ENCODE measurements at places on chromosomes 11 and 22. TPM values are rescaled to one million over a fixed set of nuclear protein-coding genes. Genes with fewer than 3 reads are reported as not detected.

OR4C46 gene
- total RNA-seq, result not detected

SLC25A1 gene
- 146 TPM for total RNA-seq

GRCh38 chr11:25992294-25992693, 339.6 kb upstream of the ANO3 start:
- DNase-seq, result no peak

DNA sequence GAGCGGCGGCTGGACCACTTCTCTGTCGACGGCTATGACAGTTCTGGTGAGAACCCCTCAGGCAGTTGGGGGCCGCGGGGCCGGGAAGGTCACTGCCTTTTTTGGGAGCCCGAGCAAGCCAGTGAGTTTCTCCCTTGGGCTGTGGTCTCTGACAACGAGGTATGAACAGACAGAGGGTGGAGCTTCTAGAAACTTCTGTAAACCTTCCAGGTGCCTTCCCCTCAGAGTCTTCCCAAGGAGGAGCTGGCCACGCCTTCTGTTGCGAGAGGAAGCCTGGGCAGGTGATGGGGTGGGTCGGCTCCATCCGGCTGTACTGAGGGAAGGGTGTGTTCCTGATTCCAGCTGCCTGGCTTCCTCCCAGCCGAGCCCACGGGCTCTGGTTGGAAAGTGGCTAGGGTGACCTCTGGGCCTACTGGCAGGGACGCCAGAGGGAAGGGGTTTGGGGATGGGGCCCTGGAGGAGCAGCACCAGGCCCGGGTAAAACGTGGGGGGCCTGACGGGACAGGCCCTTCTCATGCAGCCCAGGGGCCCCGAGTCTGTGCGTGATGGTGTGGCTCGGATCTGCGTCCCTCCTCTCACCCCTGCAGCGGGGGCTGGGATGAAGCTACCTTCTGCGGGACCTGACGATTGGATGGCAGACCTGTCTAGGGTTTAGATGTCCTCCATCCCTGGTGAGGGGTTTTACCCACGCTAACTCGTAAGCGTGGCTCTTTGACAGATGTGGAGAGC, 110.8 kb downstream of the KCNQ1OT1 start:
- DNase-seq, result no peak

- DNase-seq, result no peak
Measured at GRCh38 chr11:8032576-8033304, 45.6 kb downstream of the EIF3F start.

DNA sequence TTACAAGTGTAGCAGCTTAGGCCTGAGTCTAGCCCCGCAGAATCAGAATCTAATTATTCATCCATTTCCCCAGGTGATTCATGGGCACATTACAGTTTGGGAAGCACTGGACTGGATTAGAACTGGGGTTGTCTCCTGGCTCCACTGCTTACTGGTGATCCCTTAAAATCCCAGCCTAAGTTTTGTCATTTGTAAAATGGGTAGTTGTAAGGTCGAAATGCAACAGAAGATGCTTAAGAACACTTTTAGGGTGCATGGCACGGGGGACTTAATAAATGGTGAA, 1.3 kb downstream of the STX3 start:
- DNase-seq, result no peak

DNA sequence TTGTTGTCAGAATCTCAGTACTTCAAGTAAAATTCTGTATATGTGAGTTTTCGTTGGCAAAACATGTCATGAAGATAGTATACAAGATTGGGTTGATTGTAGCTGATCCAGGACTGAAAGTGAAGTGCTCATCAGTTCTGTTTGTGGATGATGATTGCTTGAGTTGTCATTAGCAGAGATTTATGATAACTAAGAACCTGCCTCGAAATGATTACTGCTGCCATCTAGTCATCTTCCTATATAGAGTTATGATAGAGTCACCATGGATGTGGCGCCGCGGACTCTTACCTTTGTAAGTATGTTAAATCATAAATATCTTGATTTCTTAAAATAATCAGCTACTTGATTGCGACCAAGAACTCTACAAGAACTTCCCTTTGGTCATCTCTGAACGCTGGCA, 27.9 kb upstream of the MYO18B start:
- no peak for DNase-seq

GRCh38 chr11:115920092-115920461, 415.9 kb upstream of the CADM1 start:
- DNase-seq, result no peak

GRCh38 chr11:13972043-13972910, 9.8 kb downstream of the SPON1 start:
- no peak for DNase-seq

DNA sequence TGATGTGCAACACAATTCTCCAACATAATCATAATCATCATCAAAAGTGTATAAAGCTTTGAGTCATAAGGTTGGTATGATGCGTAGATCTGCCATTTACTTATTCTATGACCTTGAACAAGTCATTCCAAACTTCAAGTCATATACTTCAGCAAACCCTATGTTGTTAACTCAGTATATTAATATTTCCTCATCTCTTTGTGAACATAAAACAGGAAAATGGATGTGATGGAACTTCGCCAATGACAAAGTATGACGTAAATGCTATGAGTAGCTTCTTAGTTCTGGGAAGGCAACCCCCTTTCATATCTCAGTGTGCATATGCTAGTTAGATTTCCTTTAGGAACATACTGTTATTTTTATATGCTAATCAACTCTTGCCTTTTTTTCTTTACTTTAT, 102.7 kb upstream of the ANO3 start:
- no peak for DNase-seq

DNA sequence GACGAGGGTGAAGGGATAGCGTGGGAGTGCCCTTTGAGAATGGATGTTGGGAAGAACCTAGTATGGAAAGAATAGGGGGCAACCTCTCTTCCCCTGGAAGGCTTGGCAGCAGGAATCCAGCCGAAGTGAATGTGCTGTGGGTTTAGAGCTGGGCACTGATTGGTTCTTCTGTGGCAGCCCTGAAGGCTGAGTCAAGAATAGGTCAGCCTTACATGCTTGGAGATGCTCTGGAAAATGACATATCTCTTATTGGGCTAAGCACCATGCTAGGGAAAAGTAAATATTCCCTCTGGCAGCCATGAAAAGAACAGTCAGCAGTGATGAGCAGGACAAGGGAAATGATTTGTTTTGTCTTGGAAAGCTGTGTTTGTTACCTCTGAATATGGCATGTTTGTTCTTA, 149.5 kb downstream of the COMMD9 start:
- no peak for DNase-seq

DNA sequence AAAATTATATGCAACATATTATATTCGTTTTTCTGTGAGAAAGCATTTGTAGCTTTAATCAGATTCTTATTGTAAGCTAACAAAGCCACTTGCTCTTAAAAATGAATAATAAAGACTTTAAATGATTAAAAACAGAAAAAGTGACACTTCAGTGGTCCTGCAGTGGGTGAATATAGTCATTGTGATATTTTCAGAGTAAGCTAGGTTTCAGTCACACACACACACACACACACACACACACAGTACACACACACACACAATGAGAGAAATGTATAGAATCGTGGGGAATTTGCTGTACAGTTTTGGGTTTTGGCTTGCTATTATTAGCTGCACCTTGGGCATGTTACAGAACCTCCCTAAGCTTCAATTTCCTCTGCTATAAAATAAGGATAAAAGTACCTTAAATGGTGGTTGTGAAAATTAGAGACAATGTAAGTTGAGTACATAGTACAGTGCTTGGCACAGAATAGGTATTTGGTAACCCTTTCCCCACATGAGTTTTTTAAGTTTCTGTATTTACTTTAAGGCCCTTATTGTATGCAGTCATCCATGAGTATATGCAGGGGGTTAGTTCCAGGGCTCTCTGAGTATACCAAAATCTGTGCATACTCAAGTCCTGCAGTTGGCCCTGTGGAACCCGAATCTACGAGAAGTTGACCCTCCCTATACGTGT, 39.8 kb downstream of the CSTPP1 start:
- DNase-seq, result no peak

DNA sequence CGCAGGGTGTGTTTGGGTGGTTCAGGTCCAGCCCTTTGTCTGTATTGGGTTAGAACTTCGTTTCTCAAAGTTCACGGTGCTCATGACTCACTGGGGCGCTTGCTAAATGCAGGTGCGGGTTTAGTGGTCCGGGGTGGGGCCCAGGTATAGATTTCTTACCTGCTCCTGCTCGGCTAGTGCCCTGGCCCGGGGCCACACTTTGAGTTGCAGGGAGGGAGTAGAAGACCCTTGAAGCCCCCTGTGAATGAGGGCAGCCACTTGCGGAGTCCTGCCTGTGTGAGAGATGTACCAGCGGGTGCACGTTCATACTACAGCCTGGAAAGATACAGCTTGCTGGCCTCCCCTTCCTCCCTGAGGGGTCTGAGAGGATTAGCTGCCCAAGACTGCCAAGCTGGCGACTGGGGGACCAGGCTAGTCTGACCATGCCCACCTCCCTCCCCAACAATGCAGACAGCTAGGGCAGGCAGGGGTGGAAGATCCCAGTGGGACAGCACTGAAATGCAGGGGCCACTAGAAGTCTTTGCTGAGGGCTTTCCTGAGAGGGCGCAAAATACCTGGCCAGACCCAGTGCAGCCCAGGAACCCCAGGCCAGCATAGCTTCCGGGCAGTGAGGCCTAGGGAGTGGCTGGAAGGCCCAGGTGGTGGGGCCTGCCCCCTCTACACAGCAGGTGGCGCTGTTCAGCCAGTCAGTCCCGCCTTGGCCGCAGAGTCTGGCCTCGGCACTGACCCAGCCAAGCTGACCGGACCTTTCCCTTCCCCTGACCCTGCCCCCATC, 5.1 kb upstream of the MYRF start:
- peak; percentile 48 for DNase-seq
